ENCODE measurements at places on chromosomes 2 and 18. TPM values are rescaled to one million over a fixed set of nuclear protein-coding genes. Genes with fewer than 3 reads are reported as not detected.

Gene WDR35
- 16.7 TPM for total RNA-seq

Gene OSBPL6
- 13.6 TPM for total RNA-seq

GRCh38 chr2:4653991-4654390 lies 950.6 kb downstream of the DCDC2C start:
- H3K36me3 ChIP-seq, result no peaks in the 10 kb centered on the region
- H3K27me3 ChIP-seq, result no peaks in the 10 kb centered on the region
- H3K4me1 ChIP-seq, result no peaks in the 10 kb centered on the region
- no peak for DNase-seq

DNA sequence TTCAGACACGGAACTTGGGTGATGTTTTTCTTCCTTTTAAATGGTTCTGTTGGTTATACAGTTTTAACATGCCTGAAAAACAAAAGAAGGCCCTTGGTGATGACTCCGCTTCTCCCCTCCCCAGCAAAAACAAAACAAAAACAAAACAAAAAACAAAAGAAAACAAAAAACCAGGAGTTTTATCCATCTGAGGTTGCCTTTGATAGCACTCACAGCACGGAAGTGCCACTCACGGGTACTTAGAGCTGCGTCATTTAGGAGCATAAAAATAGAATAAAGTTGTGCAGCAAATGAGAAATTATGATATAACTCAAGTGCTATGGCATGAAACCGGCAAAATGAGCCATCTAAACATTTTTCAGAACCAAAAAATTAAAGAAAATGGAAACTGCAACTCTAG lies 57.7 kb downstream of the ZEB2 start:
- H3K27ac ChIP-seq, result no peak overlapping the region
- H3K36me3 ChIP-seq, result peaks cover 13% of the 10 kb centered on the region
- DNase-seq, result no peak
- no peaks in the 10 kb centered on the region for H3K27me3 ChIP-seq

GRCh38 chr2:173407646-173408045 lies 53.0 kb downstream of the CDCA7 start:
- peaks cover 2% of the 10 kb centered on the region for H3K4me1 ChIP-seq
- no peak overlapping the region for H3K27ac ChIP-seq
- H3K4me3 ChIP-seq, result no peak overlapping the region
- DNase-seq, result no peak

- H3K4me1 ChIP-seq, result peaks cover 4% of the 10 kb centered on the region
- no peak overlapping the region for H3K4me3 ChIP-seq
- no peaks in the 10 kb centered on the region for H3K27me3 ChIP-seq
- H3K27ac ChIP-seq, result no peak overlapping the region
Measured at GRCh38 chr2:45606796-45607195, 4.3 kb downstream of the SRBD1 start.

DNA sequence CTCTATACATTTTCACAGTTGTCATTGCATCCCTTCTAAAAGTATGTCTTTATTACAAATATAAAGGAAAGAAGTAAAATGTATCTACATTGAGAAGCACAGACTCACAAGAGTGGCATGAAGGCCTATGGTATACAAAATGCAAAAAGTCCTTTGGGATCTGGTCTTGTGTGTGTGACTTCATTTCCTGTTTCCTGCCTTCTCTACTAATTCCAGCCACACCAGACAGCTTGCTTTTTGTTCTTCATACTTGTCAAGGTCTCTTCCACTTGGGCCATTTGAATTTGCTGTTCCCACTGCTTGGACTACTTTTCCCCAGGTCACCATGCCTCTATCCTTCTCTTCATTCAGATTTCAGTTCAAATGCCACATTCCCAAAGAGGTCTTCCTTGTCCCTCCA lies 6.7 kb upstream of the PNO1 start:
- no peaks in the 10 kb centered on the region for H3K27me3 ChIP-seq
- H3K4me1 ChIP-seq, result no peaks in the 10 kb centered on the region
- DNase-seq, result no peak
- no peak overlapping the region for H3K4me3 ChIP-seq
- no peaks in the 10 kb centered on the region for H3K36me3 ChIP-seq

- peaks cover 13% of the 10 kb centered on the region for H3K36me3 ChIP-seq
- no peaks in the 10 kb centered on the region for H3K4me1 ChIP-seq
- H3K27ac ChIP-seq, result no peak overlapping the region
- no peaks in the 10 kb centered on the region for H3K27me3 ChIP-seq
- no peak overlapping the region for H3K4me3 ChIP-seq
- no peak for DNase-seq
Measured at GRCh38 chr2:39024833-39025232, 96.0 kb downstream of the SOS1 start.

GRCh38 chr2:217937446-217937845 lies 65.3 kb downstream of the TNS1 start:
- no peaks in the 10 kb centered on the region for H3K27me3 ChIP-seq
- H3K27ac ChIP-seq, result no peak overlapping the region
- no peak for DNase-seq
- no peaks in the 10 kb centered on the region for H3K36me3 ChIP-seq

DNA sequence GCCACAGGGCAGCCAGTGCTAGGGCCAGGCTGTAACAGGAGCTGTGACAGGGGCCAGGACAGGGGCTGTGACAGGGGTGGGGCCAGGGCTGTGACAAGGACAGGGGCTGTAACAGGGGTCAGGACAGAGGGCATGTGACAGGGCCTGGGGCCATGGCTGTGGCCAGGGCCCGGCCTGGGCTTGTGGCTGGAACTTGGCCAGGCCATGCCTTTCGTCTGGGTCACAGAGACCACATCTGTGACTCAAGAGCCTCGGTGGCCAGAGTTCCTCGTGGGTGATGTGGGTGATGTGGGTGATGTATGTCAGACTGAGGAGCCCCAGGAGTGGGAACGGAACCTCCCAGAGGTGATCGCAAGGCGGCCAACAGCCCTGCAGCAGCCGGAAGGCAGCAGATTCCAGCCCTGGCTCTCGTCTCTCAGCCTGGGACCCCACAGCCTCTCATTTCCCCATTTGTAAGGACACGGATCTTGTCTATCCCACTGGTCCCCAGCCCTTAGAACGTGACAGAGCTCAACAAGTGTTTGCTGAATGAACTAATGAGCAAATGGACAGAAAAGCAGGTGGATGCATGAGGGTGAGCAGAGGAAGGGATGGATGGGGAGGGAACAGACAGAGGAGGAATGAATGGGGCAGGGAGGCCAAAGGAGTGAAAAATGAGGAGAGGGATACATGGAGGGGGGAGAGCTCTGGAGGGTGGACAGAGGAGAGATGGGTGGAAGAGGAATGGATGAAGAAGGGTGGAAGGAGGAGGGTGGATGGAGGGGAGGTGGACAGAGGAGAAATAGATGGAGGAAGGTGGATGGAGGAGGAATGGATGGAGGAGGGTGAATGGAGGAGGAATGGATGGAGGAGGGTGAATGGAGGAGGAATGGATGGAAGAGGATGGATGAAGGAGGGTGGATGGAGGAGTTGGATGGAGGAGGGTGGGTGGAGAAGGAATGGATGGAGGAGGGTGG lies 17.3 kb downstream of the ESPNL start:
- no peaks in the 10 kb centered on the region for H3K27me3 ChIP-seq
- no peak overlapping the region for H3K4me3 ChIP-seq
- DNase-seq, result no peak
- peaks cover 4% of the 10 kb centered on the region for H3K4me1 ChIP-seq
- no peaks in the 10 kb centered on the region for H3K36me3 ChIP-seq
- H3K27ac ChIP-seq, result no peak overlapping the region

DNA sequence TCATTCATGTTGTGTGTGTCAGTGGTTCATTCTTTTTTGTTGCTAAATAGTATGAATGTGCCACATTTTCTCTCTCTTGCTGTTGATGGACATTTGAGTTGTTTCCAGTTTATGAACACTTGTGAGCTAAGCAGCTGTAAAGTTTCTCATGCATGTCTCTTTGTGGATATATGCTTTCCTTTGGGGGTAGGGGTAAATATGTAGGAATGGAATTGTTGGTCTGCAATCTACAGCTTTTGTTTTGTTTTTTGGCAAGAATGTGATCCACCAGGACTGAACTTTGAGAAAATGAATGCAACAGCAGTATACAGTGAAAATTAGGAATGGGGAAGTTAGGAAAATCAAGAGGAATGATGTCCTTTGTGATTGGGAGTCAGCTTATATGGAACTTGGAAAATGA lies 226.3 kb downstream of the CDCA7 start:
- DNase-seq, result peak; percentile 20
- no peaks in the 10 kb centered on the region for H3K27me3 ChIP-seq
- peak overlapping the region; percentile 6 for H3K27ac ChIP-seq
- peaks cover 30% of the 10 kb centered on the region for H3K4me1 ChIP-seq
- no peak overlapping the region for H3K4me3 ChIP-seq

DNA sequence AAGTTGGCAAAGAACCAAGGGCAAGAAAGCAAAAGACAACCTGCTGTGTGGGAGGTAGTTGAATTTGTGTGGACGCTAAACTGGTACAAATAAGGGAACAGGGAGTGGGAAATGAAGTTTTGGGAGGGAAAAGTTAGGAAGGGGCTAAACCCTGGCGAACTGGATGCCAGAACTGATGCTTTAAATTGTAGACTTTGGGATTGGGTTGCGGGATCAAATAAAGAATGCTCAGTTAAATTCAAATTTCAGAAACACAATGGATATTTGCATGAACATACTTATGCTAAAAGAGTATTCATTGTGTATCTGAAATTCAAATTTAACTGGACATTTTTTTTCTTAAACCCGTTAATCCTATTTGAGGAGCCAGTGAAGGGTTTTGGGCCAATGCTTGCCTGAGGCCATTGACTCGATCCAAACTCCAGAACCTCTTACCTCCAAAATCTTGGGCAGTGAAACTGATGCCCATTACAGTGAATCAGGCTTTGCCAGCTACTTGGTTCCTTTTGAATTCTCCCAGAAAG lies 44.2 kb upstream of the YWHAQ start:
- no peak for DNase-seq
- no peaks in the 10 kb centered on the region for H3K36me3 ChIP-seq
- peak overlapping the region; percentile 25 for H3K4me3 ChIP-seq
- H3K27ac ChIP-seq, result peak overlapping the region; percentile 30

GRCh38 chr2:25417715-25418369 lies 76.1 kb upstream of the DNMT3A start:
- no peaks in the 10 kb centered on the region for H3K4me1 ChIP-seq
- peak; percentile 31 for DNase-seq
- H3K4me3 ChIP-seq, result no peak overlapping the region
- no peak overlapping the region for H3K27ac ChIP-seq

DNA sequence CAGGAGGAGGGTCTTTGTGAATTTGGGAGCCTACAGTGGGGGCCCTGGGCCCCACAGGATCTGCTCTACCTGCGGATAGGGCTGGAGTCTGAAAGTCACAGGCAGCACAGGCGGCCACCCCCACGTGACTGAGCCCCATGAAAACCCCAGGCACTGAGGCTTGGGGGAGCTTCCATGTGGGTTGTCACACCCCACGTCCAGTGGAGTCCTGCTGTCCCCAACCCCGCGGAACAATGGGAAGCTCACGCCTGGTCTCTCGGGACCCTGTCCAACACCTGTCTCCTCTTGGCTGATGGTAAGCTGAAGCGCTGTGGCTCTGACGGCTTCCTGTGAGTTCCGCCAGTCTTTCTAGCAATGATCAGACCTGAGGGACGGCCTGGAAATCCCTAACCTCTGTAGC lies 85.8 kb downstream of the PTGR3 start:
- no peak overlapping the region for H3K4me3 ChIP-seq
- H3K36me3 ChIP-seq, result no peaks in the 10 kb centered on the region
- DNase-seq, result no peak
- no peaks in the 10 kb centered on the region for H3K27me3 ChIP-seq
- H3K27ac ChIP-seq, result no peak overlapping the region

DNA sequence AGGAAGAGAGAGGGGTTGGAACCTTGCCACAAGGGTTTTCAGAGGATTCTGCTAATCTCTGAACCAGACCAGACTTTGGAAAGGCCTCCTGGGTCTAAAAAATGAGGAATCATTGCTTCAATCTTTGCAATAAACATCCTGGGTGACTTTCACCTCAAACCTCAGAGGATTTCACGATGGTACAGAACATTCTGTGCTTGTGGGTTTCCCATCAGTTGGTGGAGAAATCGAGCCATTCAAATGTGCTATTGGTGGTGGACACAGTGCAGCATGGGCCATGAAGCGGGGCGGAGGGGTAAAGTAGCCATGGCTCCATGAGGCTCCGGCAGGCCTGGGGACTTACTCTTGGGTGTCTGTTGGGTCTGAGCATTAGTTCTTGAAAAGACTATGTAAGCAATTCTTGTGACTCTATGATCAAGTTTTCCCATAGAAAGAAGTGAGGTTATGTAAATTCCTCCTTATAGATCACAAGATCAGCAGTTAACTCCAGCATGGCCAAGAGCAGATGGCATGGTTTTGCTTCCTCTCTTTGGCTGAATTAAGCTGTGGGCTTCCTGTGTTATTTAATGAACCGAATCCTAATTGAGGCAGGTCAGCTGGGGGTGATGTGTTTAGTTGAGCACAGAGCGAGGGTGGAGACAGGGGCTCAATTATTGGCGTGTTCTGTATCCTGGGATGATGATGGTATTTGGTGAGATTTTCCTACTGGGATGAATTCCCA lies 1.9 kb upstream of the IL1R2 start:
- no peak overlapping the region for H3K27ac ChIP-seq
- DNase-seq, result no peak
- no peaks in the 10 kb centered on the region for H3K4me1 ChIP-seq
- no peak overlapping the region for H3K4me3 ChIP-seq
- no peaks in the 10 kb centered on the region for H3K36me3 ChIP-seq

Measured in SJCRH30 (cell line).